Cardiac atrium fibroblast (primary cell): ENCODE measurements at places on chromosomes 16 and 17. TPM values are rescaled to one million over a fixed set of nuclear protein-coding genes. Genes with fewer than 3 reads are reported as not detected.

TAF15 gene
- 17.3 and 36.5 TPM in 2 replicates for total RNA-seq

HEXIM2 gene
- 2.2 and 10.0 TPM in 2 replicates for total RNA-seq

SGCA gene
- not detected in 2 replicates for total RNA-seq

NPW gene
- total RNA-seq: 1.6 TPM in 1 of 2 replicates, not detected in the other

TBX6 gene
- total RNA-seq: under 0.01 TPM in 1 of 2 replicates, not detected in the other

CHST6 gene
- 0.72 and 0.97 TPM in 2 replicates for total RNA-seq

GGT6 gene
- not detected in 2 replicates for total RNA-seq

CXCL16 gene
- total RNA-seq: 1.6 and 6.8 TPM in 2 replicates

CHD9NB gene
- total RNA-seq: 0.18 and 2.1 TPM in 2 replicates

HOXB9 gene
- not detected in 2 replicates for total RNA-seq

MFSD6L gene
- not detected in 2 replicates for total RNA-seq

SHBG gene
- 1.6 TPM in 1 of 2 replicates, not detected in the other for total RNA-seq

ZNF200 gene
- total RNA-seq: 8.1 and 9.4 TPM in 2 replicates

SDK2 gene
- not detected in 2 replicates for total RNA-seq

PLLP gene
- total RNA-seq: not detected in 2 replicates

FOXF1 gene
- total RNA-seq: 0.16 TPM in 1 of 2 replicates, not detected in the other

NTN1 gene
- not detected in 2 replicates for total RNA-seq

RPS15A gene
- total RNA-seq: 2,584 and 3,301 TPM in 2 replicates

CCDC40 gene
- 0.18 and 1.5 TPM in 2 replicates for total RNA-seq

DNAH2 gene
- 2.3 and 6.3 TPM in 2 replicates for total RNA-seq

KRT40 gene
- total RNA-seq: not detected in 2 replicates

PPP1R27 gene
- total RNA-seq: not detected in 2 replicates

NACA2 gene
- not detected in 2 replicates for total RNA-seq

CHST4 gene
- total RNA-seq: not detected in 2 replicates

DBNDD1 gene
- total RNA-seq: 0.49 and 0.54 TPM in 2 replicates

DECR2 gene
- 9.6 and 16.8 TPM in 2 replicates for total RNA-seq

CD7 gene
- total RNA-seq: 0.49 TPM in 1 of 2 replicates, not detected in the other

NPB gene
- total RNA-seq: 6.6 TPM in 1 of 2 replicates, not detected in the other

NUDT7 gene
- total RNA-seq: 2.6 and 6.0 TPM in 2 replicates

MMP25 gene
- not detected in 2 replicates for total RNA-seq

ASGR1 gene
- 0.18 and 1.1 TPM in 2 replicates for total RNA-seq

ADGRG3 gene
- not detected in 2 replicates for total RNA-seq

SLC38A8 gene
- not detected in 2 replicates for total RNA-seq

KCTD19 gene
- not detected in 2 replicates for total RNA-seq

WSB1 gene
- total RNA-seq: 91.5 and 129 TPM in 2 replicates

MRPL10 gene
- total RNA-seq: 27.9 and 39.9 TPM in 2 replicates

C1QTNF8 gene
- total RNA-seq: not detected in 2 replicates

TEKT1 gene
- not detected in 2 replicates for total RNA-seq
